ENCODE measurements at places on chromosomes 4 and X. TPM values are rescaled to one million over a fixed set of nuclear protein-coding genes. Genes with fewer than 3 reads are reported as not detected.

Gene AMMECR1
- total RNA-seq = 9.4 TPM

Gene PALLD
- 79.6 TPM for total RNA-seq

Gene SLIT2
- total RNA-seq = 0.06 TPM

Gene RASSF6
- 0.76 TPM for total RNA-seq

Gene TBX22
- not detected for total RNA-seq

Gene AMBN
- not detected for total RNA-seq

Gene IQCM
- not detected for total RNA-seq

Gene LRIT3
- total RNA-seq = 0.06 TPM

Gene DGKK
- total RNA-seq = not detected

Gene FOXR2
- not detected for total RNA-seq

Gene KIAA1210
- total RNA-seq = not detected

Gene MGARP
- 0.85 TPM for total RNA-seq

Gene ADAMTS3
- total RNA-seq = not detected

Gene ARHGEF6
- total RNA-seq = 0.18 TPM

Gene IL1RAPL1
- total RNA-seq = not detected

Gene C4orf51
- not detected for total RNA-seq

Gene UGT2B11
- total RNA-seq = 0.10 TPM

Gene TCP11X2
- total RNA-seq = not detected

Gene NHSL2
- 0.38 TPM for total RNA-seq

Gene LRAT
- 0.07 TPM for total RNA-seq

Gene TENT5D
- not detected for total RNA-seq

Gene BCORL1
- total RNA-seq = 8.4 TPM

Gene RHOXF2B
- total RNA-seq = not detected

Gene BEND4
- not detected for total RNA-seq

Gene F8A2
- total RNA-seq = not detected

Gene TGIF2LX
- total RNA-seq = not detected

All from A549 treated with DMSO at 1 μM for 4 hours (cell line).